ENCODE measurements at places on chromosomes 5 and 9.

- no peak for DNase-seq
Measured at GRCh38 chr5:10793785-10794184, 32.8 kb upstream of the DAP start.

DNA sequence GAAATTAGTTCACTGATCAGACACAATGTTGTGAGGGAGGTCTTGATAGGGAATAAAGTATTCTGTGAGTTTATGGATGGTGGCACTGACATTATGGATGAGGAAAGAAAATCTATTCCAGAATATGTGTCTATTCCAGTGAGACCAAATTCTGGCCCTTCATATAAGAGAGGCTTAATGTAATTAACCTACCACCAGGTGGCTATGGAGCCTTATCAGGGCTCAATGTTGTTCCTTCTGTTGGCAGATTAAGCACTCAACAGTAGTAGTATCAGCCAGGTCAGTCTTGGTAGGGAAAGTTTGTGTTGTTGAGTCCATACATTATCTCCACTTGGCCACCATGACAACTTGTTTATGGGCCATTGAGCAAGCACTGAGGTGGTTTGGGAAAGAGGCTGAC lies 41.7 kb upstream of the BARX1 start:
- no peak for DNase-seq

- no peak for DNase-seq
Measured at GRCh38 chr5:57718155-57718554, 235.5 kb upstream of the ACTBL2 start.

DNA sequence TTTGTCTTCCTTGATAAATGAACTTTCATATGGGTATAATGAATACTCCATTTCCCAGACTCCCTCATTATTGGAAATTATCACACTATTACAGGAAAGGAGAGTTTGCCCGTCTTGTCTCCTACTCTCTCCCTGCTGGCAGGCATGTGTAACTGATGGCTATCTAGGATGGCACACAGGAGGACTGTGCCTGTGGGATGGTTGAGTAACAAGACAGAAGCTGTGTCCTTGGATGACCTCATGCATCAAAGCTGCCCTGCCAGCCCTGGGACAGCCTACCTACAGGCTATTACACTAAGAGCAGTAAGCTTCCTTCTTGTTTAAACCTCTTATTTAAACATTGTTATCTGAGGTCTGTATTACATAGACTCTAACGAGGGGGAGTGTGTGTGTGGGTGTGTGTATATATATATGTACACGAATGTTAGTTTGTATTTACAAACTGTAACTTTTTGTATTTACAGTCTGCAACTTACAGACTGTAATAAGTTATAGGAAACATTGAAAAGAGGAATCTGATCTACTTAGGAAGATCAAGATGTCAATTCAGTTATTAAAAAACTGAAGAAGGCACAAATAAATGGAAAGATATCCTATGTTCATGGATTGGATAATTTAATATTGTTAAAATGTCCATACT lies 247.6 kb upstream of the ACO1 start:
- no peak for DNase-seq

GRCh38 chr9:69555802-69556201 lies 116.4 kb downstream of the APBA1 start:
- DNase-seq, result no peak

- no peak for DNase-seq
Measured at GRCh38 chr9:106479679-106480078, 383.3 kb upstream of the ZNF462 start.

- no peak for DNase-seq
Measured at GRCh38 chr5:36177154-36177553, 25.2 kb downstream of the SKP2 start.

GRCh38 chr5:31251032-31251431 lies 57.5 kb downstream of the CDH6 start:
- no peak for DNase-seq

- no peak for DNase-seq
Measured at GRCh38 chr9:72665421-72665820, 144.0 kb downstream of the TMC1 start.

GRCh38 chr5:25330721-25331120 lies 685.9 kb upstream of the CDH10 start:
- no peak for DNase-seq

GRCh38 chr9:8278048-8278447 lies 478.5 kb upstream of the DMAC1 start:
- no peak for DNase-seq

DNA sequence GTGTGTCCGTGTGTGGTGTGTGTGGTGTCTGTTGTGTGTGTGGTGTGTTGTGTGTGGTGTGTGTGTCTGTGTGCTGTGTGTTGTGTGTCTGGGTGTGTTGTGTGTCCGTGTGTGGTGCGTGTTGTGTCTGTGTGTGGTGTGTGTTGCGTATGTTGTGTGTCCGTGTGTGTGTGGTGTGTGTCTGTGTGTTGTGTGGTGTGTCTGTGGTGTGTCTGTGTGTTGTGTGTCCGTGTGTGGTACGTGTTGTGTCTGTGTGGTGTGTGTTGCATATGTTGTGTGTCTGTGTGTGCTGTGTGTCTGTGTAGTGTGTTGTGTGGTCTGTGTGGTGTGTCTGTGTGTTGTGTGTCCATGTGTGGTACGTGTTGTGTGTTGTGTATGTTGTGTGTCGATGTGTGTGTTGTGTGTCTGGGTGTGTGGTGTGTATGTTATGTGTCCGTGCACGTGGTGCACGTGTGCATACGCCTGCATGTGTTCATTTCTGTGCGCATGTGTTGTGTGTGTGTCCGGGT lies 72.3 kb downstream of the KCNT1 start:
- no peak for DNase-seq

GRCh38 chr5:177498013-177498787 lies 796 bp upstream of the PDLIM7 start:
- no peak for DNase-seq

- no peak for DNase-seq
Measured at GRCh38 chr5:95241635-95242034, 43.3 kb downstream of the MCTP1 start.

DNA sequence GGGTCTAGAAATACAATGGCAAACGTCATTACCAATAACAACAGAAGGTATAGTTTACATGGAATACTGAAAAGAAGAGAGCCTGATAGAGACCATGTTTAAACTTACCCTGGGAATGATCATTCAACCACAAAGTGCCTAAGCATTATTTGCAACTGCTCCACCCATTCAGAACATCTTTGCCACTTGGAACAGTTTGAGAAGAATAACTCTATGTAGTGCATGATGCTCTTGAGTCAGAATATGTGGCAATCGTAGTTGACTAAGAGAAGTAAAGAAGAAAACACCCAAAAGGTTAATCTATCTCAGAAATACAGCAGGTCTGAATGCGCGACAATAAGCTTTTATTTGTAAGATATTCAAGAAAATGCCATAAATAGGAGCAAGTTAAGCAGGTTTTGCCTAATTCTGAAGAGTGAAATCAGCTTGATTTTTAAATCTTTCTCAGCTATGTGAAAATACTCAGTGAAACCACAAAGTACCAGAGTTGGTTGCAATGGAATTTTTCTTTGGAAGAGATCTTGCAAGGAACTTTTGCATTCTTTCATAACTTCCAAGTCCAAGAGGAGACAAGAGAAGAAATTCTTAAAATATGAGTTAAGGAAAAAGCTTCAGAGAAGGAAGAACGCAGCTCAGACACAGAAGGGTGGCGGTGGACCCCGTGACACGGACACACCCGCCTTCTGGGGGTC lies 64.3 kb downstream of the HABP4 start:
- DNase-seq, result no peak

GRCh38 chr9:32956606-32957005 lies 44.8 kb downstream of the APTX start:
- no peak for DNase-seq

DNA sequence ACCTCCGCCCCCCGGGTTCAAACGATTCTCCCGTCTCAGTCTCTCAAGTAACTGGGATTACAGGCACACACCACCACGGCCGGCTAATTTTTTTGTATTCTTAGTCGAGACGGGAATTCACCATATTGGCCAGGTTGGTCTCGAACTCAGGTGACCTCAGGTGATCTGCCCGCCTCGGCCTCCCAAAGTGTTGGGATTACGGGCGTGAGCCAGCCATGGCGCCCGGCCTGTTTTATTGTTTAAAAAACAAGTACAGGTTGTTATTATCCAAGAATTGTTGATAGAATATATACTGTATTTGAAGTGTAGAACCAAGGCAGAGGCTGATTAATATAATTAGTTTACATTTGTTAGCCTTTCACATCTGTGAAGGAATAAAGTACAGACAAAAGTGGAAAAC lies 8.9 kb downstream of the PARP8 start:
- DNase-seq, result no peak

DNA sequence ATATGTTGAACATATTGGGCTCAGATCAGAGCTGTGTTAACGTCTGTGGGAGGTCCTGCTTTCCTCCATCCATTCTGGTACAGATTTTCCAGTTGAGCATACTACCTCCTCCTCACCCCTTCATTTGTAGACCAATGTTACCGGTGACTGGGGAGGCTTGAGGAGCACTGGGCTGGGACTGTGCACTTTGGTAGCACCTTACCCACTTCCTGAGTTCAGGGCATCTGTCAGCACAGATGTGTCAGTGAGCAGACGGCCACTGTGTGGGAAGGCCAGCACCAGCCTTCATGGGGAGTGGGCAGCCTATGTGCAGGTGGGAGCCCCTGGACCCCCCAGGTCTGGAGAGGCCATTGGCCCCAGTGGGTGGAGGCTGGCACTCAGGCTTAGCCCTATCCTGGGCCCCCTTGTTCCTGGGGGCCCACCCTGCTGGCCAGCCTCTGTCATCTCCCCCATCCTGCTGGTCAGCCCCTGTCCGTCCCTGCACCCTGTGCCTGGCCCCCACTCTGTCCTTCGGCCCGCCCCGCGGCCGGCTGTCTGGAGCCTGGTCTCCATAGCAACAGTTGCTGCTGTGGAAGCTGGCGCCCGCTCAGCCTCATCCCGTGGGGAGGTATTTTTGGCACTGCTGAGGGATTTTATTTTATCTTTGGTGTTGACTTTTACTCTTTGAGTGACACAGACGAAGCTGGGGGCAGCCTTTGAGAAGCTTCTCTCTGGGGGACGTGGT lies 21.3 kb downstream of the WNK2 start:
- no peak for DNase-seq

DNA sequence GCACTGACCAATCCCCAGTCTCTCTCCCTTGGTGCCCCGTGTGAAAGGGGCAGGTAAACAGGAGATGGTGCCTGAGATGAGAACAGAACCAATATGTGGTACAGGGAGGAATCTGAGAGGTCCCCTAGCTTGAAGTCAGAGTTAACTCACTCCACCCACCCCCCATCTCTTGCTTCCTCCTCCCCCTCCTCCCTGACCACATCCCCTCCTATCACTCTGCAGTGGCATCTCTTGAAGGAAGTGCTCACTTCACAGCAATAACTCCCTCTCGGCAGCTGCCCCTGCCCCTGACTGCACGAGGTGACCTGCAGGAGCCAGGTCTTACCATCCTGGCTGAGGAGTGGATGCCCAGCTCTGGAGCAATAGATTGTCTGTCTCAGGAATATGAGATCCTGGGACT lies 224.0 kb downstream of the GAS1 start:
- DNase-seq, result no peak

GRCh38 chr5:55108661-55109060 lies 6.2 kb downstream of the GZMA start:
- DNase-seq, result no peak

- no peak for DNase-seq
Measured at GRCh38 chr5:170152767-170153166, 47.1 kb downstream of the FOXI1 start.

GRCh38 chr9:72041775-72042194 lies 18.6 kb downstream of the C9orf57 start:
- DNase-seq, result no peak

DNA sequence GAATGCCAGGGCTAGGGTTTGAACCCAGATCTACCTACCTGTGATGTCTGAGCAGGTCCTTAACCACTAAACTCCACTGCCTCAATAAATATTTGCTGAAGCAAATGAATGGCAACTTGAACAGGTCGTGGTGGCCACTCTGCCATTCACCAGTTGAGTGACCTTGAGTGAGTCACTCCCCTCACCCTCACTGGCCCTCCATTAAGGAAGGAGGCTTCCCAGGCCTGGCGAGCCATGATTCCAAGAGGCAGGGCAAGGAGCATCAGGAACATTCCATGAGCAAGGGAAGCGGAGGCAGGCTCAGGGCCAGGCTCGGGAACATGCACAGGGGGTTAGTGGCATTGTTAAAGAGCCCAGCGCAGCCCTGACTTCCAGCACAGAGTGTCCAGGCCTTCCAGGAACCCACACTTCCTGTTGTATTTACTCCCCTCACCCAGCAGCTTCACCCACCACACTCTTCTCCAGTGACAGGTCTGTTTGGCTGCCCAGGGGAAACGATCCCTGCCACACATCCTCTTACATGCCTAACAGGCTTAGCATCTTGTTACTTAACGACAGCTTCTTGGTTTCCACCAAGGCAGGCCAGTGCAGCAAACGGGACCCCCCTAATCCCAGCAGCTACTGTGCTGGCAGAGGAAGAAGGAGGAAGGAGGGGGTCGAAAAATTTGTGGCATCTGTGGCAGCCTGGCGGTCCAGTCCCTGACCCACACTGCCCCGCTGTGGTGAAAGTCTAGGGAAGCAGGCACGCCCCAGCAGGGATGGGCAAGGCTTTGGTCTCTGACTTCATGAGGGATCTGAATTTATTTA lies 43.7 kb upstream of the TTC1 start:
- no peak for DNase-seq

Data from activated T-helper 1 cell treated with anti-CD3 and anti-CD28 coated beads, Interleukin-2, amount 50 U/mL, for 16 hours (primary cell).